Endothelial cell of umbilical vein (primary cell): ENCODE measurements at places on chromosomes 6 and 20. TPM values are rescaled to one million over a fixed set of nuclear protein-coding genes. Genes with fewer than 3 reads are reported as not detected.

DNA sequence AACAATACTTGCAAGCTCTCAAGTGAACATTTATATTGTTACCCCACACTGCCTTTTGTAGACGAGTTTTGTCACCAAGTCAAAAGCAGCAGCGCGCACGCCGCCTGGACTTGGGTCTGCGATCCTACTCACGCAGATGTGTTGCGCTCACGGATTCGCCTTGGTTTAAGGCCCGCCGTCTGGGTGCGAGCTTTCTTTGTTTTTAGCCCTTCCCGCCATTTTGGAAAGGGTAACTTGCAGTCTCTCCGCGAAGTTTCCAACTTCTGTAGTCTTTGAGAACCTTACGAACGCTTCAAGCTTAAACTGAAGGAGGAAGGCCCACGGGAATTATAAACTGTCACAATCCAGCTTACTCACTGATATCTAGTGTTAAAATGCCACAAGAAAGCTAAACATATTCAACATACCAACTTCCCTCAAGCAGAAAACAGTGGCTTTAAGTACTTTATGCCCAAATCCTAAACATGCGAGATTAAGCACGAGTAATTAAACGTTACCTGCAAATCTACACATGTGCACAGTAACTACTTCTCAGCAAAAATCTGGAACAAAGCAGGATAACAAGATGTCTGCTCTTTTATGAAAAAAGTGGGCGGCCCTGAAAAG lies 80.4 kb upstream of the BTN3A2 start:
- peak; percentile 72 for DNase-seq

- no peak for DNase-seq
Observed at GRCh38 chr20:62132421-62132820, 10.1 kb downstream of the LSM14B start.

GRCh38 chr6:87742106-87742505 lies 40.1 kb upstream of the AKIRIN2 start:
- no peak for DNase-seq

- no peak for DNase-seq
Observed at GRCh38 chr6:14360565-14360964, 243.0 kb downstream of the CD83 start.

DNA sequence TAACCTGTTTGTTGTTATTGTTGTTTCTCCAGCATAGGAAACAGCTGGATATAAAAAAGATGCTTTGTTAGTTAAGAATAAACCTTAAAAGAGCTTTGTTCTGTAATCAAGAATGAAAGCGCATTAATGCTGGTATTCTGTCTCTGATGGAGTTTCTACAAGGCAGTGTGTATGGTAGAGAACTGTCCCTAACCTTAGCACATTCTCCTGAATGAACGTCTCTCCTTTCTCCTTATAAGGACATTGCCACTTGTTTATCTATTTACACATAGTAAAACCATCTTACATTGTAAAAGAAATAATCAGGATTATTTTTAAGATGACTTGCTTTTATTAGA lies 33.8 kb upstream of the LCA5 start:
- DNase-seq = no peak

- DNase-seq = no peak
Observed at GRCh38 chr20:50904067-50904570, 27.1 kb downstream of the ADNP start.

DNA sequence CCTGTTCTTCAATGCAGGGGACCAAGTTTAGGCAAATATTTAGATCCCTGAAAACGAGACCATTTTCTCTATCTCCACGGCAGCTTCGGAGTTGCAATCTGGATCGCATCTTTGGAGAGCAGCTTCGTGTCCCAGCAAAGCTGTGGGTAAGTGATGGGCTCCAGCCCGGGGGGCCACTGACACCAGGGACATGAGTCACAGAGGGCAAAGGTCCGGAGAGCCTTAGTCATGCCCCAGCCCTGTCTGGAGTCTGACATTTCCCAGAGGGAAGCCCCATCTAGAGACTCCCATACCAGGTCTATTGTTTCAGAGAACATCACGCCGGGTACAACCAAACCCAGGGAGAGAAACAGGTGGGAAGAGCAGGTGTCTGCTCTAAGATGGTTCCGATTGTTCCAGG lies 95.9 kb downstream of the NFATC2 start:
- DNase-seq = peak; percentile 92

GRCh38 chr20:37343212-37343993 lies 2.5 kb upstream of the SRC start:
- no peak for DNase-seq

GRCh38 chr6:1600764-1601157 lies 9.0 kb upstream of the FOXC1 start:
- DNase-seq = no peak

DNA sequence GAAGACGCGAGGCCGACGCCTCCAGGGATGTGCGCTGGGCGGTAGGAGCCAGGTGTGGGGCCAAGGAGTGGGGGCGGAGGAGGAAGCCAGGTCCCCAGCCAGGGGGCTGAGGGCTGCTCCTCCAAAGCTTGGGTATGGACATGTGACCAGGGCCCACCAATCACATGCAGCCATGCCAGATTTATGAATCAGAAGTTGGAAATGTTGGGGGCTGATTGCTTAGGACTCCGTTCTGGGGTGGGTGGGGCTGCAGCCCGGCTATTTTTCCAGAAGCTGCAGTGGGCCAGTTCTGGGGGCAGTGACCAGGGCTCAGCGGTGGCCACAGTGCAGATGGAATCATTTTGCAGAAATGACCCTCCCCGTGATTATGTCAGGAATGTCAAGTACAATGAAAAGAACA lies 96.0 kb downstream of the CEBPB start:
- DNase-seq = peak; percentile 31

DNA sequence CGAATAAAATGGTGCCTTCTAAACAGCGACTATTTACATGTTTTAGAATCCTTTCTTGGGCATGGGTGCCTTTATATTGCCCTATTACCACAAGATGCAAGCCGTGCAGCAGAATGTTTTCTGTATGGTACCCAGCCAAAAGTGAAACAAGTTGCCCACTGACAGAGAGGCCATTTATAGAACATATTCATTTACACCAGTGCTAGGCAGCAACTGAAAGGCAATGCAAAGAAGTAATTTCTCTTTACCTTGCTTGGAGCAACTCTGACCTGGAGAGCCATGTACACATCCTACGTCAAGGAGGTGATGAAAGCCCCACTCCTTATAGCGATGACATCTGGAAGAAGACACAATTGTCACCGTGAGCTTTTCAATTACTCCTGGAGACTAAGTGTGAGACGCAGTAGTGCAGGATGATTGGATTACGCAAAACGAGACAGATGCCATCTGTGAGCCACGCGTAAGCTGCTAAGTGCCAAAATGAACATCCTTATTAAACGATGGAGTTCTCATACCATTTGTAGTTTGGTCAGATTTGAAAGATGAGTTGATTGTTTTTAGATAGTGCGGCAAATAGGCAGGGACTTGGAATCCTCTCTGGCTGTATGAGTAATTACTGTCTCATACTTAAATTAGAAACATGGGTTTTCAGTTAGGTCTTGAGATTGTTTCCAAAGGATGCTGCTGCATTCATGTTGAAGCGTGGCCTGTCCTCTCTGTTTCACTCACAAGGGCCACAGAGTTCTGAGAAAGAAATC lies at the start of gene TMEM244:
Gene TMEM244 (minus strand): TSS at position 408 of the 758 bp plus-strand sequence. CDS start 127 bp downstream, at position 281.
- no peak for DNase-seq

GRCh38 chr6:54366667-54367327 lies 58.6 kb downstream of the TINAG start:
- peak; percentile 71 for DNase-seq

DNA sequence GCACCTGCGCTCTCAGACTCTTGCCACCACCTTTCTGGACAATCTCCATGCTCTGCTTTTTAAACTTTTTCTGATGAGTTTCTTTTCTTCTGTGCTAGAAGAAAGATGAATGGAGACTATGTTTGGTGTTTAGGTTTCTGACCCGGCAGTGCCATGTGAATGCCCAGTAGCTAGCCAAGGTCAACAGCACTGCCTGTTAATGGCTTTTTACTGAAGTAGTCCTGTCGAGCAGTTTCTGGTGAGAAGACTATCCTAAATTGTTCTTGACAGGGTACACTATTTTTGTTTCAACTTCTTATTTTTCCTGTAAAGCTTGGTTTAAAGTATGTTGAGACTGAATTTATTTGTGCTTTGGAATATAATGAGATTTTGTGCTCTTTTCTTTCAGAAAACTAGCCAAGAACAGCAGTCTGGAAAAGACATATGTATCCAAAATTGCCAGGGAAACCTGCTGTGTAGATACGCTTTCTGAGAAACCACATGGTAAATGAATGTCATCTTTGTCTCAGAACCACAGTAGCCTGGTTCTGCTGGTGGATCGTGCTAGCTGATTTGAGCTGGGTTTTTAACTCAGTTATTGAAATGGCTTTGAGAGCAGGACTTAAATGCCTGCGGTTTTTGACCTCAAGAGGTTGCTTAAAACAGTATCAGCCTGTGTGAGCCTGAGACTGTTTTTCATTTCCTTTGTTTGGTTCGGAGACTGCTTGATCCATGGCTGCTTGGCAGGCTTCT lies 48.1 kb downstream of the KCNS1 start:
- no peak for DNase-seq

DNA sequence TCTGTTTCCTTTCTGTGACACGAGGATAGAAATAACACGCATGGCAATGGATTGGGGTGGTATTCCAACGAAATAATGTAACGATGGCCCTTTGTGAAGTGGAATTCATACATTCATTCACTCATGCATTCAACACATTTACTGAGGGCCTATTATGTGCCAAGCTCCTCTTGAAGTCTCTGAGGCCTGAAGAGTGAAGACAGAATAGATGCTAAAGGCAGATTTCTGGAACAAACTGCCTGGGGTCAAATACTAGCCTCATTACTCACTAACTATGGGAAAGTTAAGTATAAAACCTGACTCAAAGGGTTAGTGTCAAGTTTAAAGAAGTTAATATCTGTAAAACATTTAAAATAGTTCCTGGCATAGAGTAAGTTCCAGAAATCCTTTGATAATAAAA lies 279.6 kb upstream of the SULF2 start:
- DNase-seq = no peak

GRCh38 chr6:41630946-41631345 lies 7.3 kb upstream of the MDFI start:
- no peak for DNase-seq

- DNase-seq = peak; percentile 93
Observed at GRCh38 chr6:84466511-84466910, 239.1 kb upstream of the CEP162 start.

- no peak for DNase-seq
Observed at GRCh38 chr20:8526610-8527009, 394.5 kb downstream of the PLCB1 start.

- DNase-seq = no peak
Observed at GRCh38 chr20:32664678-32665159, 9.0 kb downstream of the C20orf203 start.

GRCh38 chr6:169986848-169987498 lies 235.6 kb downstream of the ERMARD start:
- DNase-seq = no peak

DNA sequence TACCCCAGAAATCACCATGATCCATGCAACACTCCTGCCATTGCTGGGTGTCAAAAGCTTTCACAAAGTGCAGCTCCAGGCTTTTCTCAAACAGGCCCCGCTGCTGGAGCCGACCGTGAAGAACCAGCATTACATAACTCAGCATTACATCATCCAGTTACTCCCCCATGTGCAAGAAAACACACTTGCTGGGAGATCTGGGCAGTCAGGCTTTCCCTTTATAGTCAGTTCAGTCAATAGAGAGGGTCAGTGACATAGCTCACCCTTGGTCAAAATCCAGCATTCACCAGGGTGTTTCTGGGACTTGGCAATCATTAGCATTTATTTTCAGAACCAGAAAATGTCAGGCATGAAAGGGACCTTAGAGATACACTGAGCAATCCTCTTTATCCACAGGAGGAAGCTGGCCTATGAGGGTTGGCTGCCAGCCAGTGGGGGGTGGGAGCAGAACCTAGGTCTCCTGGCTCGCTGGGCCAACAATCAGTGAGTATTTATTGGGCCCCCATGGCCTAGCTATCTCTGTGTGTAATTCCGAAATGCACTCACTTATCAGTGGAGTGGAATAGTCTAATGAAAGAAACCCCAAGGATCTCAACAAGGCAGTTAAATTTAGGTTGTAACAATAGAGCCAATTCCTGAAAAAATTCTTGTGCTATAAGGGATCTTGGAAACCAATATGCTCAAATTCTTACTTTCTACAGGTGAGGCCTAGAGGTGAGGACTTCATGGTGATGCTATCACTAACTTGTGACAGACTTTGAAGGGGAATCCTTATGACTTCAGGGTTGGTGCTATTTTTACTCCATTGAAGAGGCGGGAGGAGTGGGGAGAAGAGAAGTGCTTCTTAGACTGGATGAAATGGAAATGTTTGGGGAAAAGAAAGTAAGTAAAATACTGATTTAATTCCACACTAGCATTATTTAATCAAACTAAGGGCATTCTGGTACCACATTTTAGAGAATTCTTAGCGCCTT lies 54.6 kb downstream of the LYRM4 start:
- peak; percentile 74 for DNase-seq

DNA sequence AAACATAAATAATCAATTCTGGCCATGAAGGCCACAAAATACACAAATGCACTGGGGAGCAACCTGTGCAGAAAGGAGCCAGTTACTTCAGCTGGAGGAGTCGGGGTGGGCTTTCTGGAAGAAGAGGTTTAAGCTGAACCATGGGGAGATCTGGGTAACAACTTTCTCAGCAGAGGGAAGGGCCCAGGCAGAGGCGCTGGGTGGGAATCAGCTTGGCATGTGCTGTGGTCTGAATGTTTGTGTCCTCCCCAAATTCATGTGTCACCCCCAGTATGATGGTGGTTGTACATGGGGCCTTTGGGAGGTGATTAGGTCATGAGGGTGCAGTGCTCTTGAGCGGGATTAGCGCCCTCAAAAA lies 107.9 kb downstream of the SYCP2 start:
- DNase-seq = no peak

DNA sequence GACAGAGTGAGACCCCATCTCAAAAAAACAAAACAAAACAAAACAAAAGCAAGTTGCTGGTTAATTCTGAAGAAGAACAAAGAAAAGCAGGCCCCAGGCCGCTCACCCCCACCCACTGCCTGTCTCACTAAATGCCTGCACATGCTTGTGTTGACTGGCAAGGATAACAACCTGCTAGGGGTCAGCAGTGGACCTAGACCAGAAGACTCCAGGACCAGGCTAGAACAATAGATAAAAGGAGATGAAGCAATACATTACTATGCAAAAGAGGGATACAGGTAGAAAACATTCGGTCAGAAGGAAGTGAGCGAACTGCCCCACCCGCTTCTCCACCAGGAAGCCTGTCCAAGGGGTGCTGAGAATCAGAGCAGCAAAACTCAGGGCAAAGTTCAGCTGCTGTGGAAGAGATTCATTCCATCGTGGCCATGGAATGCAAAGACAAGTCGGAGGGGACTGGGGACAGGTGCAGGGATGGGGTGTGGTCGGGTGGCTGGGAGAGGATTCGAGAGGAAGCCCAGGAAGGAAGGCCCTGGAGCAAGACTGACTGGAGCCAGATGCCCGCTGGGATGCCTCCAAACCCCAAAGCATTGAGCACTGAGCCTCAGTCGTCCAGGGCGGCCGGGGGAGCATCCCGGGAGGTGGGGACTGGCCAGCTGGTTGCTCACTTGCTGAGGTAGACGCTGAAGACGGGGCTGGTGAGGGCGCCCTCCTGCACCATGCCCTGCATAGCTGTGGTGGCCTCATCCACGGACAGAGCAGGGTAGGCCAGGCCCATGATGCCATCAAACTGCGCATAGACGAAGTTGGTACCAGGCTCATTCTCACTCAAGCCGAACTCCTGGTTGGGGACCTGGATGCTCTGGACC lies 5.3 kb downstream of the PGC start:
- no peak for DNase-seq

The ADAM33 gene
- total RNA-seq = 0.18 TPM in 1 of 2 replicates, not detected in the other

The CTCFL gene
- total RNA-seq = not detected in 2 replicates

The SUMO4 gene
- 2.6 and 3.1 TPM in 2 replicates for total RNA-seq

The TBCC gene
- total RNA-seq = 17.1 and 19.1 TPM in 2 replicates

The SLC13A3 gene
- 0.09 and 0.40 TPM in 2 replicates for total RNA-seq

The MUC22 gene
- total RNA-seq = not detected in 2 replicates

The PSORS1C2 gene
- total RNA-seq = not detected in 2 replicates

The CLPSL2 gene
- total RNA-seq = not detected in 2 replicates

The OPN5 gene
- total RNA-seq = not detected in 2 replicates

The FILIP1 gene
- 12.6 and 13.7 TPM in 2 replicates for total RNA-seq

The COL11A2 gene
- 1.3 and 1.7 TPM in 2 replicates for total RNA-seq
